ENCODE measurements at places on chromosomes 1 and 21.
A peak's percentile ranks its signal among the peaks of the same experiment; 100 is the strongest.

DNA sequence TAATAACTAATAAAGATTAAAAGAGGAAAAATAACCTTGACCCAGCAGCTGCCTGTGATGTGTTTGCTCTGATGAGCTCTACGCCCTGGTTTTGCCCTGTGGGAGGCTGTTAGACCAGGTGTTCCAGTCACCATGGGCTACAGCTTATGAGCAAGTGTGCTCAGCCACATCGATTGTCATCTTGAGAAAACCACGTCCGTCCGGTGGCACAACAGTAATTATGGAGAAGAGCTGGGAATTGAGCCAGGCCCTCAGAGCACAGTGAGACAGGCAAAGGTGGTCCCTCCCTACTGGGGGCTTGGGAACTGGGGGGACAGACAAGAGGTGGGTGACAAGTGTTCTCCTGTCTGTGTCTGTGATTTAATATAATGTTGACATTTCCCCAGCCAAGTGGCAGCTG, 420.5 kb downstream of the MATN1 start:
- no peak for DNase-seq

DNA sequence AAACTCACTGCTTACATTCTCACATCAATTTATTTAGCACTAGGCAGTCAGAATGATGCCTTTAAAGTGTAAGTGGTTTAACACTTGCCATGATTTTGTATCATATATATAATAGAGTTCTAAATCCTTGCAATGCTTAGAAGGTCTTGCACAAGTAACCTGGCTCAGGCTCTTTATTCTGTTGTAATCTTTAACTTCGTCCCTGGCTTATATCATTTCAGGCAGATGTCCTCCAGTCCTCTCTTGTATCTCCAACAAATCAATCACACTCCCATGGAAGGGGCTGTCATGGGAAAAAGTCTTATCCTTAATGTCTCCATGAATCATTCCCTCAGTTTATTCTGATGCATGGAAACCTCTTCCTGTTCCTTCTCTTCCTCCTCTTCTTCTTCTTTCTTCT, 841.6 kb upstream of the B3GALT2 start:
- peak; percentile 11 for DNase-seq

DNA sequence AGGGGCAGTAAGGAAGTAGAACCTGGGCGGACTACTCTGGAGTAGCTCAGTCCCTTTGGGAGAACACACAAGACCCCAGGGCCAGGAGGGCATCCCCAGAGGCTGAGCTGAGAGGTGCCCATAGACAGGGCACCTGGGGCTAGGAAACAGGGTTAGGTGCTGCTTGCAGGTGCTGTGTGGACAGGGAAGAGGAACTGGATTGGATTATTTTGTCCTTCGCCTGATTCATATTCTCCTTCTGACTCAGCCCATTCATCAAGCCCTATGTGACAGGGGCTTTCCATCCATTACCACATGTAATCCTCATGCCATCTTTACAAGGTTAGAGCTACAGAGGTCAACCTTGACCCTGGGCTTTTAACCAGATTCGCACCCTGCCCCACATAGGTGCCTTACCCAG, 183.9 kb downstream of the C1orf94 start:
- DNase-seq = peak; percentile 4

GRCh38 chr1:150283260-150283659, 906 bp downstream of the CIART start:
- DNase-seq = no peak

DNA sequence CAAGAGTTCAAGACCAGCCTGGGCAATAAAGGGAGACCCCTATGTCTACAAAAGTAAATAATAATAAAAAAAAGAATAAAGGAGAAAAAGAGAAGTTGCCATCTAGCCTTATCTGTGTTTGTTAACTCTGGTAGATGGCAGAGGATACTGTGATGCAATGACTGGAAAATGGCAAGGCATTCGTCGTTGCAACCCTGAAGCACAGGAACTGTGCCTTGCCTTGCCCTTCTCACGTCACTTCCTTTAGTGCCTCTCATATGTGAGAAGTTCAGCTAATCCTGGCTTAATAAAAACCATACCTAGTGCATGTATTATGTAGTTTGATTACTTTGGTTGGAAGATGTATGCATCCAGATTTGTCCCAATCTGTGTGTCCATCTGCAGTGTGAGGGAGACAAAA, 25.8 kb upstream of the PIGC start:
- DNase-seq = no peak

DNA sequence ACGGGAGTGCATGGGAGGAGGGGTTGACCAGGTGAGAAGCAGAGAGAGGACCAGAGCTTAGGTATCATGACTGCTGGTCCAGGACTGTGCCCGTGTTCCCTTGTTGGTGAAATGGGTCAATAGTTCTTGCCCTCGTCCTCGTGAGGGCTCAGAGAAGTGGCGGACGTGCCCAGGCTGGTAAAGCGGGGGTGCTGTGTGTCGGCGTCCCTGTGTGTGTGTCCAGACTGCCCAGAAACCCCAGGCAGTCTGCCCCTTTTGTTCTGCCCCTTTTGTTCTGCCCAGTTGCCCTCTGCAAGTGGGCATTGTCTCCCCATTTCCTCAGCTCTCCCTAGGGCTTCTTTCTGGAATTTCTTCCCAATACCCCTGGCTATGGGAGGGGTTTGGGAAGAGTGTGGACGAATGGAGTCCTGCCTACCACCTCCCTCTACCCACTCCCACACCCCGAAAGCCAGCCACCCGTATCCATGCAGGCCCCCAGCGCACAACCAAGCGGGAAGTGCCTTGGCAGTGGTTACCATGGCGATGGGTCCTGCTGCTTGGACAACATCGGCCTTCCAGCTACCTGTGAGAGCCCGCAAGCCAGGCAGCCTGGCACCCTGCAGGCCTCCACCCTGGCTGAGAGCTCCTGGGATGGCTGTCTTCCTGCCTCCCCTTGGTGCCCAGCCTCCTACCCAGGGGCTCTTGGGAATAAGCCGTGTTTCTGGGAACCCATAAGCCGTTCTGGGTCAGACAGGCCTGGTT, 34.7 kb downstream of the ACOT11 start:
- no peak for DNase-seq
